ENCODE measurements at places on chromosomes 7 and 10. TPM values are rescaled to one million over a fixed set of nuclear protein-coding genes. Genes with fewer than 3 reads are reported as not detected.

DNA sequence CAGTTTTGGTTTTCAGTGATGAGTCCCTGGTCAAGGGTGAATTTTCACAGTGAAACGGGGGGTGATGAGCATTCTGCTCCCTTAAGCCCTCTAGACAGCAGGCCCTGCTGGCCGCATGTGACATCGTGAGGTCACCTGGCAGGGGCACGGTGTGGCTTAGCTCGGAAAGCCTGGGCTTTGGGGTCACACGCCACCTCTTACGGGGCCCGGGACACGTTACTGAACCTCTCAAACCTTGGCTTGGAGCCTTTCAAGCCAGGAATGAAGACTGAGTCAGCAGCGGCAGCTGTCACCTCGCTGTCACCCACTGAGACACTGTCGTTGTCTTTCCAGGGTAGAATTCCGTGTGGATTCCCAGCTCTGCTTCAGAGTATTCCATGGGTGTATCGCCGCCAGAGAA, 4.1 kb downstream of the GET4 start:
- no peaks in the 10 kb centered on the region for H3K36me3 ChIP-seq
- H3K27ac ChIP-seq, result peak overlapping the region; percentile 95
- no peaks in the 10 kb centered on the region for H3K27me3 ChIP-seq

- no peaks in the 10 kb centered on the region for H3K36me3 ChIP-seq
- no peak overlapping the region for H3K4me3 ChIP-seq
- H3K27ac ChIP-seq, result no peak overlapping the region
- peaks cover 71% of the 10 kb centered on the region for H3K4me1 ChIP-seq
- no peak for DNase-seq
- no peaks in the 10 kb centered on the region for H3K27me3 ChIP-seq
These were observed 9.6 kb downstream of the CUL1 start for GRCh38 chr7:148708026-148708885.

GRCh38 chr7:138755331-138755747, 42.5 kb upstream of the TMEM213 start:
- DNase-seq, result no peak
- no peaks in the 10 kb centered on the region for H3K27me3 ChIP-seq
- no peak overlapping the region for H3K27ac ChIP-seq
- no peaks in the 10 kb centered on the region for H3K4me1 ChIP-seq
- no peak overlapping the region for H3K4me3 ChIP-seq
- H3K36me3 ChIP-seq, result no peaks in the 10 kb centered on the region

- H3K27ac ChIP-seq, result no peak overlapping the region
- no peaks in the 10 kb centered on the region for H3K27me3 ChIP-seq
- H3K4me1 ChIP-seq, result no peaks in the 10 kb centered on the region
- no peak for DNase-seq
- no peaks in the 10 kb centered on the region for H3K36me3 ChIP-seq
- no peak overlapping the region for H3K4me3 ChIP-seq
These were observed 8.6 kb downstream of the COL28A1 start for GRCh38 chr7:7527047-7527446.

DNA sequence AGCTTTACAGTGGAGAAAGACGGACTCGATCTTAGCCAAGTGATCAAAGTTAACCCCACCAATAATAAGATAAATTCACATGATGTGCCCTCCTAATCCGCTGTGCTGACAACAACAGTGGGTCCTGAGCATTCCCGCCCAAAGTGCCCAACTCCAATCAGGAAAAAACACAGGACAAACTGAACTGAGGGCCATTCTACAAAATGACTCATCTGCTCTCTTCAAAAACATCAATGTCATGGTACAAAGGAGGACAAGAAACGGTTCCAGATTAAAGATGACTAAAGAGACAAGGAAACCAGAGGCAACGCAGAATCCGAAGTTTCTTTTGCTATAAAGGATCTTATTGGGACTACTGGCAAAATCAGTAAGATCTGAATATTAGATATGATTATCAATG, 79.4 kb downstream of the CTBP2 start:
- H3K4me3 ChIP-seq, result no peak overlapping the region
- DNase-seq, result no peak
- peak overlapping the region; percentile 87 for H3K27ac ChIP-seq
- H3K4me1 ChIP-seq, result peaks cover 81% of the 10 kb centered on the region
- no peaks in the 10 kb centered on the region for H3K27me3 ChIP-seq

- no peaks in the 10 kb centered on the region for H3K27me3 ChIP-seq
- DNase-seq, result no peak
- peak overlapping the region; percentile 4 for H3K27ac ChIP-seq
- H3K4me3 ChIP-seq, result no peak overlapping the region
These were observed 175.4 kb downstream of the CELF2 start for GRCh38 chr10:11193001-11193551.

DNA sequence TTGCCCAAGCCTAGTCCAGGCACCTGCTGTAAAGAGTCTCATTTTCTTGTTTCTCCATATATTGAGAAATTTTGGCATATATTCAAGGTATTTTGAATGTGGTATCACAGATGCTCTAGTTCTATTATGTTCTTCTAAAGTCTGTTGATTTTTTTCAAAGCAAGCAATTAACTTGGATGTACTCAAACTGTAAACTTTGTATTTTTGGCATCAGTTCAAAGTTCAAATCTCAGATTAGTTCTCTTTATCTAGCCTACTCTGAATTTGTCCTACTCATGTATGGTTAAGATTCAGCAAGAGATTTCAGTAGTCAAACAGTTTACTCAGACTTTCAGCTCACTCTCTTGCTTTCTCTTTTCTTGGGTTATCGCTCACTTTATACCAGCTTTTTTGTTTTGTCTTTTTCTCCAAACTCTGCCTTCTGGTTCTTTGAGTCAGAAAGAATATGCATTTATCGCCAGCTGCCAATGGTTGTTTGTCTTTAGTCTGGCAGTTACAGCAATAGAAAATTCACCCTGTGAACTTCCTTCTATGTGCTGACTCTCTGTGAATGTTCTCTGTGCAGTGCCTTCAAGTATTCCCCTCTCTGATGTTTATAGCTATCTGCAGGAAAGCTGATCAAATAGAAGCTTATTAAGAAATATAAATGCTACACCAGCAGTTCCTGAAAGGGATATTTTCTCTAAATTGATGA, 56.0 kb downstream of the ANKRD7 start:
- H3K27me3 ChIP-seq, result no peaks in the 10 kb centered on the region
- H3K4me3 ChIP-seq, result no peak overlapping the region
- H3K36me3 ChIP-seq, result no peaks in the 10 kb centered on the region
- no peak overlapping the region for H3K27ac ChIP-seq
- H3K4me1 ChIP-seq, result no peaks in the 10 kb centered on the region

DNA sequence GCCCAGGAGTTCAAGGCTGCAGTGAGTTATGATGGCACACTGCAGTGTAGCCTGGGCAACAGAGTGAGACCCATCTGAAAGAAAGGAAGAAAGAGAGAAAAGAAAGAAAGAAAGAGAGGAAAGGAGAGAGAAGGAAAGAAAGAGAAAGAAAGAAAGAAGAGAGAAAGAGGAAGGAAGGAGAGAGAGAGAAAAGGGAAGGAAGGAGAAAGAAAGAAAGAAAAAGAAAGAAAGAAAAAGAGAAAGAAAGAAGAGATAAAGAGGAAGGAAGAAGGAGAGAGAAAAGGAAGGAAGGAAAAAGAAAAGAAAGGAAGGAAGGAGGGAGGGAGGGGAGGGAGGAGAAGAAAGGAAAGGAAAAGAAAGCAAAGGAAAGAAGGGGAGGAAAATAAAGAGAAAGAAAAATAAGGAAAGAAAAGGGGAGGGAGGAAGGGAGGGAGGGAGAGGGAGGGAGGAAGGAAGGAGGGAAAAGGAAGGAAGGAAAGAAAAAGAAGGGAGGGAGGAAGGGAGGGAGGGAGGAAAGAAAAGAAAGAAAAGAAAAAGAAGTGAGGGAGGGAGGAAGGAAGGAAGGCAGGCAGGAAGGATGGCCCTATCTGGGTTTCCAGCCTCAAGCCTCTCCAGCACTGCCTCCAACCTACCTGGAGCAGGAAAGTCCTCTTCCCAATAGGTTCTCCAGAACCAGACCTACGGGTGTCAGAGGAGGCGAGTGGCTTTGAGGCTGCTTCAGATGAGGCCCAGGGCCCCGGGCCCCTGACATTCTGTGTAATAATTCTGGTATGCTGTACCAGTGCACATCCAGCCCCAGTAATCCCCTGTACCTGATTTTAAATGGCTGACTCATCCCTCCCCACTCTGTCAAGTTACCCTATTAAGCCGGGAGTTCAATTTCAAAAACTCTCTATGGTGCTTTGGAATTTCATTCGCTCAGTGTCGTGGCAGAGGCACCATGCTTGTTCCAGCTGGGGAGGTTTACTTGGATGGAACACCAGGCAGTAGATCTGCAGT, 6.8 kb upstream of the PARD3 start:
- H3K4me3 ChIP-seq, result no peak overlapping the region
- H3K27me3 ChIP-seq, result no peaks in the 10 kb centered on the region
- no peak for DNase-seq
- no peaks in the 10 kb centered on the region for H3K36me3 ChIP-seq
- peaks cover 16% of the 10 kb centered on the region for H3K4me1 ChIP-seq
- no peak overlapping the region for H3K27ac ChIP-seq

Gene CC2D2B
- total RNA-seq, result 0.36 TPM

Measured in gastrocnemius medialis (tissue), 4 donors.